NT2/D1 (cell line): ENCODE measurements at places on chromosomes 7 and 10.

- DNase-seq, result no peak
Measured at GRCh38 chr7:25454562-25455041, 226.3 kb upstream of the NPVF start.

DNA sequence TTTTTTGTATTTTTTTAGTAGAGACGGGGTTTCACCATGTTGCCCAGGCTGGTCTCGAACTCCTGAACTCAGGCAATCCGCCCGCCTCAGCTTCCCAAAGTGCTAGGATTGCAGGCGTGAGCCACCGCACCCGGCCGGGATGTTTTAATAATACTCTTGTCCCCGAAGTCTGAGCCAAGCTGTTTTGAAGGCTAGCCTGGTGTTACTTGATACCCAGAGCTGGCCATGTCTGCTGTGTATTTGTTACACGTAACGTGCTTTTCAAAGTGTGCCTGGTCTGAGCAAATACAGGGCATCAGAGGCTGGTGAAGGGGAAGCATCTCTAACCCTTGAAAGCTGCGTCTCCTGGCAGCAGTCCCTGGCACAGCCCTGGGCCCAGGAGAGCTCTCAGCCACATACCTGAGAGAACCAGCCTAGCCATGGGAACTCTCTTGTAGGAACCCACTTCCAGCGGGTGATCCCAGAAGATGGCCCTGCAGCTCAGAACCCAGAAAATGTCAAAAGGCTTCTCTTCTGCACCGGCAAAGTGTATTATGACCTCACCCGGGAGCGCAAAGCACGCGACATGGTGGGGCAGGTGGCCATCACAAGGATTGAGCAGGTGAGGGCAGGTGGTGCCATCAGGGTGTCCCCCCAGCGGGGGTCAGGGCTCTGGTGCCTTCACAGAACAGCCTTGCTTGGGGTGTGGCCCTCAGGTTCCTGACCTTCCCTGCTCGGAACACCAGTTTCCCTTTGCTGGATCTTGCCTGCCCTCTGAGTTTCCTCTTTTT, 41.7 kb upstream of the ZMIZ2 start:
- DNase-seq, result no peak

- DNase-seq, result no peak
Measured at GRCh38 chr10:117762126-117762818, 219.7 kb downstream of the EMX2 start.

GRCh38 chr10:130301021-130301892, 165.1 kb downstream of the GLRX3 start:
- no peak for DNase-seq

- no peak for DNase-seq
Measured at GRCh38 chr10:51180141-51180540, 105.9 kb downstream of the PRKG1 start.

DNA sequence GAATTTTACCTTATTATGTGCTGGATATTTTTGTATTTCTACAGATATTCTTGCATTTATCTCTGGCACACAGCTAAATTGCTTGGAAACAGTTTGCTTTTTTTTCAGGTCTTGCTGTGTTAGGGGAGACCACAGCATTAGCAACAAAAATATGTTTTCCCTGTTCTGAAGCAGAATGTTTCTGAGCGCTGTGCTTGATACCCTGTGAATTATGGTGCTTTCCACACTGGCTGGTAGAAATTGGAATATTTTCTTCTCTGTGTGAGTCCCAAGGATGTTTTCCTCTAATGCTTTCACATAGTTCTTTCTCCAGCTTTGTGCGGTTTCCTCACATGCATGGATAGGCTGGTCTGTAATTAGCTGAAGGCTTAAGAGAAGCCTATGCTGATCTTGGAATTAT, 651.6 kb upstream of the IGFBP3 start:
- no peak for DNase-seq

- no peak for DNase-seq
Measured at GRCh38 chr10:130959752-130960195, 351.7 kb downstream of the TCERG1L start.

GRCh38 chr10:49389361-49389933, 6.4 kb downstream of the DRGX start:
- DNase-seq, result no peak

DNA sequence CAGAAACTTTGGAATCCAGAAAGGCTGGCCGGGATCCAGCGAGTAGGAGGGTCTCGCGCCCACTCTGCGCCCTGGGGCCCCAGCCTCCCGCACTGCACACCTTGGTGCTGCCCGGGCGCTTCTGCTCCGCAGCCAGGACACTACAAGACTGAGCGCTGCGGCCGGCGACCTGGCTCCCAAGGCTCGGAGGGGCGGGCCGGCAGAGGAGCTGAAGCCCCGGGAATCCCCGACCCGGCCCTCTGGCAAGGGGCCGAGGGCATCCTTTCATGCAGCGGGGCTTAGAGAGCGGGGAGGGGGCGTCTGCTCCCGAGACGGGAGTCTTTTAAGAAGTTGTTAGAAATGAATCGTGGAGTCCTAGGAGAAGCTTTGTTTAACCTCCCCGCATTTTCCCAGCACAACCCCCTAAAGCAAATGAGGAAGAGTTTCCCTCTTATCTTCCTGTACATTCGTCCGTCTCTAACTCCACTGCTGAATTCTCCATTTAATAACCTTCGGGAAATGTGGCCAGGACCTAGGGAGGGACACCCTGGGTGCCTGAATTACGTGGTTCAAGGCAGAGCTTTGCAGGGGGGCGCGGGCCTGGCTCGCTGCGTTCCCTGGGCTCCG, 1.1 kb downstream of the VWC2 start:
- DNase-seq, result no peak

GRCh38 chr7:77702513-77702912, 6.3 kb downstream of the RSBN1L start:
- no peak for DNase-seq

- no peak for DNase-seq
Measured at GRCh38 chr10:61164458-61165160, 220.6 kb upstream of the RHOBTB1 start.

DNA sequence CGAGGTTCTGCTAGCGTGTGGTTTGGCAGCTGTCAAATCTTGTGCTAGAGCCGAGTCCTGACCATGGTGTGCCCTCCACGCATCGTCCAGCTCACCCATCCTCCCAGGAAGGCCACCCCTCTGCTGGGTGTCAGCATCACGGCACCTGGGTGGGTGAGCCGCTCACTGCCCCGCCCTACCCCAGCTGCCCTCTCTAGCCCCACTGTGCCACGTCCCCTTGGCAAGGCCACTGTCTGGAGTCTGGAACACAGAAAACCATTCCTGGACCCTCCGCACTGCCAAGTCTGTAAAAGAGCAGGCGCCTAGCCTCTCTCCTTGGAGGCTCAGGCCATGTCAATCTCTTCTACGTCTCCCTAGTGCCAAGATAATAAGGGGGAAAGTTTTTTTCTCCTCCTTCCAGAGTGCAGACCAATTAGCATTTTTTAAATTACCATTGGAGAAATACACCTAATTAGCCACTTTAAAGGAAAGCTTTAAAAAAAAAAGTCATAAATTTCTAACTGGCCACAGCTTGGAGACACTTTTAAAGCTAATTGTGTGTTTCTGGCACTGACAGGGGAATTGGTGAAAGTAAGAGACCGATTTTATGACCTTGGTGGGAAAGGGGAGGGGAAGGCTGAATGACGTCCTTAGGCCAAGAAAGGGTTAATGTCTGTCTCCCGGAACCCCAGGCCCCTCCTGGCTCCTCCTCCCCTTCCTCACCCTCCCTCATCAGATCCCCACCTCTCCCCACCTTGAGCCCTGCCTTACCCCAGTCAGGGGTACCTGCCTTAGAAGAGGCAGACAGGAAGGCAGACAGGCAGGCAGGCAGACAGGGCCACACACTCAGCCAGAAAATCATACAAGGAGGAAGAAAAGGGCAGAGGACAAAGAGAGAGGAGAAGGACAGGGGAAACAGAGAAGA, 151.2 kb downstream of the PLXNA4 start:
- no peak for DNase-seq

- no peak for DNase-seq
Measured at GRCh38 chr10:78688901-78689583, 379.7 kb upstream of the ZMIZ1 start.

DNA sequence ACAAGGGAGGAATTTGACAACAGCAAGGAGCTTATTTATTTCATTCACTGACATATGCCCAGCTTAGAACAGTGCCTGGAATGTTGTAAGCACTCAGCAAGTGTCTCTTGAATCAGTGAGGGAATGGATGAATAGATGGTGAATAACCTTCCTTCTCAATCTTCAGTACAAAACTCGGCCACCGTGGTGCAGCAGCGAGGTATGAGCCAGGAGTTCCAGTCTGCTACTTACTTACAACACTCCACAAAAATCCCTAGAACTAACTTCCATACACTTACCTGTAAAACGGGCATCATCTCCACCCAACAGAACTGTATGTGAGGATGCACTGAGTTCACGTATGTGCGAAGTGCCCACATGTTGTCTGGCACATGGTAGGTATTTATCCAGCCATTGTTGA, 237.4 kb downstream of the WDR11 start:
- peak; percentile 47 for DNase-seq

GRCh38 chr7:100407285-100408180, 21.0 kb downstream of the ZCWPW1 start:
- DNase-seq, result peak; percentile 75

DNA sequence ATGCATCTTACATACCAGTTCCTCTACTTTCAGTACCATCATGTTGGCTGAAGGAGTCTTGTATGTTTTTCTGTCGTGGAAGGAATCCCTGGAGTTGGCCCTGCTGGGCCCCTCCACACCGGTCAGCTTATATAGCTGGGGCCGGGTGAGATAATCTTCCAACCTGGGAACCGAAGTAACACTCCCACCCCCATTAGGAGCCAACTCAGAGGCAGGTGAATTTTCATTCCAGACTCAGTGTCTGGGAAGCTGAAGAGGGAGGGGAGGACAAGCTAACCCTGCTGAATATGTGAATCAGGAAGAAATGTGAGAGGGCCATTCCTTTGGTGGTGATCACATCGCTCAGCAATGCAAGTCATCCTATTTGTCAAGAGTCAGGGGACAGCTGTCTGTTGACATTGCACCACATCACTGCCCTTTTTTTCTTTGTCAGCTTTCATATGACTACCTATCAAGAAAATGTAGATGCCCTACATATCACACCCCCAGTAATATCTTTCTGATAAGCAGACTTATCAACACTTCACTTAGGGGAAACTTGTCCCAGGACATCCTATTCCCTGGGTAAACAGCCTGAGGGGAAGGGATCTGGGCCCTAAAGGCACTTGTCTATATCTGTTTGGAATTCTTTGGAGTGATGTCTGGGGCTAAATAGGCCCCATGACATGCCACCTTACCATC, at the start of gene ANKRD1:
ANKRD1 (minus strand) TSS at position 102 of the 681 bp plus-strand sequence; CDS start at position 42, 60 bp downstream.
- DNase-seq, result peak; percentile 85

GRCh38 chr7:112293416-112293815, 86.9 kb downstream of the ZNF277 start:
- DNase-seq, result no peak

- no peak for DNase-seq
Measured at GRCh38 chr7:7369134-7369533, 166.5 kb downstream of the COL28A1 start.

DNA sequence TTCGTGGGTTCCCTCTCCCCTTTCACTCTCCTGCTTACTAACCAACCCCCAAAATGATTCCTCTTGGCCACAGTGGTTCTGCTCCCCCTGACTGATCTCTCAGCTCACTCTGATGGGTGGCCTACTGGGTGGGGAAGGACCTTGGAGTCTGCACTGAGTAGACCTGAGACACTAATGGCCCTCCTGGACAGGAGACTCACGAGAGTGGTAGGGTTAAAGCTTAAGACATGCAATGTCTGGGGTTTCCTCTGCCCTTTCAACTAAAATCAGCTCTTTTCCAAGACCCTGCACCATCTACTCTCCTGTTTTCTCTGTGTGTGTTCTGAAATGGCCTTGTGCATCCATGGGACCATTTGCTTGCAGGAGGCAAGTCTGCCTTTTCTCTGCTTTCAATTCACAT, 631.4 kb downstream of the ACTR3B start:
- DNase-seq, result no peak

DNA sequence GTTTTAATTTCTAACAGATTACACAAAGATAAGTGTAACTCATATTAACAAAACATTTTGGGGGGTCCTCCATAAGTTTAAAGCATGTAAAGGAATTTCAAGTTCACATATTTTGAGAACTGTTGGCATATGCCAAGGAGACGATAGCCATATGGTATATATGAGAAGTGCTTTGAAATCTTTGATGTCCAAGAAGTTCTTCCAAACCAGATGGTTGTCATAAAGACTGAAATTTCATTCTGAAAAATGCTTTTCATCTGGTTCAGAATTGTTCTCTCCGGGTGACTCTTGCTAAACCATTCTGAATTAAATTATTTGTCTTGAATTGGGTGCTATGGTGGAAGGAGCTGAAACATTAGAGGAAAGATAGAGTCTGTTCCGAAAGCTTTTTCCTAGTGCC, 513.0 kb upstream of the AKR1E2 start:
- DNase-seq, result no peak

DNA sequence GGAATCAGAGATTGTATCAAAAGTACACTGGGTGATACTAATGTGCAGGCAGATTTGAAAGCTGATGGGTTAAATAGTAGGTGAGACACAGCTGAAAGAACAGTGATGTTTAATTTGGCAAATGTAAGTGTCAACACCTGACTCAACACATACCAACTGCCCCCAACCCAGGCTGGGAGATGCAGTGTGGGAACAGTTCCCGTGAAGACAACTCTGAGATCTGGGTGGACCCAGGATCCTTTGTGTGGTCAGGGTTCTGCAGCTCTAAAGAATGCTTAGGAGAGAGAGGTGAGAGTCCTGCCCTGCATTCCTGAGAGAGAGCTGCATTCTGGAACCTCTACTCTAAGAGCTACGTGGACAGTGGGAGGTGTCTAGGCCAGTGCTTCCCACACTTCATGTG, 479.7 kb downstream of the RPS24 start:
- DNase-seq, result no peak

- no peak for DNase-seq
Measured at GRCh38 chr10:11680496-11680895, 61.7 kb upstream of the ECHDC3 start.

- DNase-seq, result no peak
Measured at GRCh38 chr10:26413375-26413774, 24.8 kb upstream of the APBB1IP start.

DNA sequence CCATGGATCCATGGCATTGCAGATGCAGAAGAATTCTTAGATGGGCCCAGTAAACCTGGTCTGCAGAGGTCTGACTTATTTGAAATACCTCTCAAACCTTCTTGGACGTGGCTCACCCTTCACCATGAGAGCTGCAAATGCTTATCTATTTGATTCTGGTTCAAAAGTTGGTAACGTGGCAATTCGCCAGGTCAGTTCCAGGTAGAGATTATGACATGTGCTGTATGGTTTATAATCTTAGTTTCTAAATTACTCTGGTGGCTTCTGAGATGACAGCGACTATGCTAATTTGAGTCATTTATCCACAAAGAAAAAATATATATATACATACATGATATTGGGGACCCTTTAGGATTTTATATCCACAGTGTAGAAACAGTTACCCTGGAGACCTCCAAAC, 68.8 kb downstream of the NRP1 start:
- DNase-seq, result no peak
